ENCODE measurements at places on chromosomes 3 and 15.

GRCh38 chr15:100229181-100230163 lies 112.3 kb downstream of the ADAMTS17 start:
- DNase-seq: peak; percentile 37

GRCh38 chr3:196544491-196544992 lies 23.8 kb downstream of the WDR53 start:
- DNase-seq: no peak

- DNase-seq: no peak
These were observed 617.1 kb downstream of the NR2F2 start for GRCh38 chr15:96947296-96948229.

GRCh38 chr15:32857732-32858131 lies 139.9 kb downstream of the GREM1 start:
- no peak for DNase-seq

DNA sequence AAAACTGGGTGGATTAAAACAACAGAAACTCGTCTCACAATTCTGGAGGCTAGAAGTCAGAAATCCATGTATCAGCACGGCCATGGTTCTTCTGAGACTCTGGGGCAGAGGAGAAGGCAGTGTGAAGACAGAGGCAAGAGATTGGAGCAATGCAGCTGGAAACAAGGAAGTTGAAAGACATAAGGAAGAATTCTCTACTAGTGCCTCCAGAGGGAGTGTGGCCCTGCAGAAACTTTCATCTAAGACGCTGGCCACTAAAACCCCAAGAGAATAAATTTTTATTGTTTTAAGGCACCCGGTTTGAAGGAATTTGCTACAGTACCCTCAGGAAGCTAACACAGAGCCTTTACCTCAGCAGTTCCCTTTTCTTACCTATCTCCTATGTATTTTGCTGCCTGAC lies 1012.2 kb upstream of the CADM2 start:
- DNase-seq: no peak

GRCh38 chr3:163543662-163544061 lies 1534.6 kb downstream of the SI start:
- no peak for DNase-seq

DNA sequence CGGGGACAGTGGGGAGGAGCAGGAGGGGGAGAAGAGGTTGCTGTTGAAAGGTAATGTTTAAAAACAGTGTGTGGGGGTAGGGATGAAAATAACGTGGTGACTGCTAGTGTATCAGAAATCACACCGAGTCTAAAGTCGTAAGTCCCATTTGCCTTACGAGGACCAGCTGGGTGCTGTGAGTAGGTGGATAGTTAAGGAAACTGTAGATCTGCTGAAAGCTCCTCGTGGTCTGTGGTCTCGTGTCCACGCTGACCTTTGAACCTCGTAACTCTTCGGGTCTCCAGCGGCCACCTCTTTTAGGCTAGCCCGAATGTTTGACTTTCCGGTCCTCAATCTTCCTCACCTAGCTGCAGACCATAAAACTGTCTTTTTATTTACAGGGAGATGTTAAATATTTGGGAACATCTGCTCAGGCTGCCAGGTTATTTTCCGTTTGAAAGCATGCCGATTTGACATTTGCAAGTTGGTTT lies 29.3 kb upstream of the ST3GAL6 start:
- no peak for DNase-seq

GRCh38 chr3:30502051-30502741 lies 104.2 kb upstream of the TGFBR2 start:
- no peak for DNase-seq

DNA sequence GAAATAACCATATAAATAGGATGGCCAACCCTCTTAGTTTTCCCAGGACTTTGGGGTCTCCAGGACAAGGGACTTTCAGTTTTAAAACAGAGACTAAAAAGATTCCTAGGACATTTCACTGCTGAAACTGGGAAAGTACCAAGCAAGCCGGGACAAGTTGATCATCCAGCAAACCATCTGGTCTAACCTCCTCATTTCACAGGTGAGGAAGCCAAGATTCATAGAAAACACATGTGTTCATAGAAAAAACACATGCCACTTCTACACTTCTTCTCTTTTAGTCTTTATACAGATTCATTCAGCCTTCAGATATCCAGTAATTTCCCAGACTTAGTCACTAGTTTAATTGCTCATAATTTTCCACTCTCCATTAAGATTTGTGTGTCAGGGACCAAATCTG lies 165.6 kb upstream of the CCDC54 start:
- DNase-seq: no peak

GRCh38 chr15:35107122-35107521 lies 22.0 kb upstream of the NANOGP8 start:
- DNase-seq: no peak

GRCh38 chr3:30428251-30428650 lies 178.2 kb upstream of the TGFBR2 start:
- DNase-seq: no peak

- DNase-seq: no peak
These were observed 101.3 kb upstream of the SLCO3A1 start for GRCh38 chr15:91752081-91752785.

DNA sequence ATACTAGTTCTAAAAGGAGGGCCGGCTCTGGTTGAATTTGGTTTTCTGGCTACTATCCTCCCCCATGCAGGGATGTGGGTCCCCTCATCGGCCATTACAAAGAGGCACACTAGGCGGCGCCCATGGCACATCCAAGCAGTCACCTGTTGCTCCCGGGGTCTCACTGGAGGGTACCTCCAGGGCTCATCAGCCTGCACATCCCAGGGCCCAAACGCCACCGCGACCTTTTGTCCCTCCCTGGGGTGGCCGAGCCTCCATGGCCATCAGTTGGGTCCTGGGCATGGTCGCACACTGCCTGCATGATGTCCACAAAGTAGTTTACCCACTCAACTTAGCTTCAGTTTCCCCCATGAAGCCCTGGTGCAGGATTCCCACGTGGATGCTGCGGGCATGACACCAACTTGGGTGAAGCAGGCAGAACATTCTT lies 28.3 kb downstream of the IDH3A start:
- no peak for DNase-seq

- no peak for DNase-seq
These were observed 30.6 kb downstream of the SATB1 start for GRCh38 chr3:18394384-18394995.

- no peak for DNase-seq
These were observed 21.3 kb downstream of the TM4SF1 start for GRCh38 chr3:149356044-149356592.

GRCh38 chr3:158279609-158280008 lies 169.7 kb downstream of the RSRC1 start:
- DNase-seq: no peak

Data from Jurkat, Clone E6-1 (cell line).